ENCODE measurements at places on chromosomes 12 and 14.

DNA sequence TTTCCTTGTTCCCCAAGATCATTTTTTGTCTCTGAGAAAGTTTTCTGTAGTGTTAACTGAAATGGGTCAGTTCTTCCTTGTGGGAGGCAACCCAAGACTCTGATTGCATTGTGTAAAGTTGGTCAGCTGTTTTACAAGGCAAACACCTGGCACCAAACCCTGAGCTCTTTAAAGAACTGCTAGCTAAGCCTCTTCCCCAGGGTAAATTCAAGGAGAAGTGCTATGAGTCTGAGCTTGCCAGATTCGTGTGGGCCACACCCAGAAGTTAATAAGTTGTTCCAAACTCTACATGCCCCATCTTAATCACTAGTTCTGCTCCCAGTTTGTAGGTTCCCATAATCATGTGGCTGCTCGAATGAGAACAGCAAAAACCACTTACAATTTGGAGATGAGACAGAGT, 214.5 kb downstream of the BTG1 start:
- no peak for DNase-seq

- no peak for DNase-seq
These were observed 27.8 kb downstream of the COQ6 start for GRCh38 chr14:73977896-73978295.

DNA sequence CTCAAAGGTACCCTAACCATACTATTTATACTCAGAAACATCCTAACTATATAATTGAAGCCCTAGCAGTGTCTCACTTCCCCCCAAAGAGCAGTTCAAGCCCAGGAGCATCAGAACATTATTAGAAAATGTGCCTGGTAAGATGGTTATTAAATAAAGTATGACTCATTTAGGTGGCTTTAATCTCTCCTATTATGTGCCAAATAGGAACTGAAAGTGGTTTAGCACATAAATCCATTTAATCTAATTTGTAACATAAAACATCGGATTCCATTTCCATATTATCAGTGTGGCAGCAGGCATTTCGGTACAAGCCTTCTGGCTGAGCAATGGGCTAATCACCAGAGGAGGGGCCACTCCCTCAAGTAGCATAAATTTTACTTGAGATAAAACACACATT, 395.2 kb upstream of the TMTC1 start:
- no peak for DNase-seq

- DNase-seq = no peak
These were observed 33.1 kb downstream of the SNX6 start for GRCh38 chr14:34596891-34597290.

- no peak for DNase-seq
These were observed 63.7 kb upstream of the ZFP36L1 start for GRCh38 chr14:68856572-68856971.

DNA sequence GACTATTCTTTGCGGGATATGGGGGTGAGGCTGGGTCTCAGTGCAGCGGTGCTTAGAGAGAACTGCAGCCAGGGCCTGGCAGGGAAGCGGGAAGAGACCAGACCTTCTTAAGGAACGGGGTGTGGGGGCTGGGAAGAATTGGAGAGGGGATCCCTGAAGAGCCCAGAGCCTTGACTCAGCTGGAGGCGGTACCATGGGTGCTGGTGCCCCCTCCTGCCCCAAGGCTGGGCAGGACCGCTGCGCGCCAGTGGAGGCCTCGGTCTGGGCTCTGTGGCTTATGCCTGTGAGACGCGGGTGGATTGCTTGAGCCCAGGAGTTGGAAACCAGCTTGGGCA, 1.3 kb upstream of the RNU7-1 start:
- DNase-seq = no peak

DNA sequence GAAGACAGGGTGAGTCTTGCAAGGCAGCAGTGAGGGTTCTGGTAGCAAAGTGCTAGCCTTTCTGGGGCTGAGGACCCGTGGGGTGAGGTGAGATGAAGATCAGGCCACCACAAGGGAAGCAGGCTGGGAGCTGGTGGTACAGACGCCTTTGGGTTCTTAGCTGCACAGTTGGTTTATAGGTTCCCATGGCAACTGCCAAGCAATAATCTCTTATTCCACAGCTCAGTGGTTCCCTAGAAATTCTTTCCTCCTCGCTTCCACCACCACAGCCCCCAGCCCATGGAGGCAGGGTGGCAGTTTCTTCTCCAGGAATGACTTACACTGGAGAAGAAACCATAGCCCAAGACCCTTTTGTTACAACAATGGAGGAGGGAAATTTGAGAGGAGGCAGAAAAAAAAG, 82.1 kb downstream of the CMKLR1 start:
- no peak for DNase-seq

GRCh38 chr14:56874375-56874774, 64.1 kb upstream of the OTX2 start:
- DNase-seq = peak; percentile 5

GRCh38 chr12:88944397-88944796, 364.1 kb upstream of the KITLG start:
- DNase-seq = no peak

- no peak for DNase-seq
These were observed 16.2 kb upstream of the PCNX1 start for GRCh38 chr14:70890826-70891659.

- DNase-seq = no peak
These were observed 20.4 kb upstream of the LRTM2 start for GRCh38 chr12:1799882-1800400.

DNA sequence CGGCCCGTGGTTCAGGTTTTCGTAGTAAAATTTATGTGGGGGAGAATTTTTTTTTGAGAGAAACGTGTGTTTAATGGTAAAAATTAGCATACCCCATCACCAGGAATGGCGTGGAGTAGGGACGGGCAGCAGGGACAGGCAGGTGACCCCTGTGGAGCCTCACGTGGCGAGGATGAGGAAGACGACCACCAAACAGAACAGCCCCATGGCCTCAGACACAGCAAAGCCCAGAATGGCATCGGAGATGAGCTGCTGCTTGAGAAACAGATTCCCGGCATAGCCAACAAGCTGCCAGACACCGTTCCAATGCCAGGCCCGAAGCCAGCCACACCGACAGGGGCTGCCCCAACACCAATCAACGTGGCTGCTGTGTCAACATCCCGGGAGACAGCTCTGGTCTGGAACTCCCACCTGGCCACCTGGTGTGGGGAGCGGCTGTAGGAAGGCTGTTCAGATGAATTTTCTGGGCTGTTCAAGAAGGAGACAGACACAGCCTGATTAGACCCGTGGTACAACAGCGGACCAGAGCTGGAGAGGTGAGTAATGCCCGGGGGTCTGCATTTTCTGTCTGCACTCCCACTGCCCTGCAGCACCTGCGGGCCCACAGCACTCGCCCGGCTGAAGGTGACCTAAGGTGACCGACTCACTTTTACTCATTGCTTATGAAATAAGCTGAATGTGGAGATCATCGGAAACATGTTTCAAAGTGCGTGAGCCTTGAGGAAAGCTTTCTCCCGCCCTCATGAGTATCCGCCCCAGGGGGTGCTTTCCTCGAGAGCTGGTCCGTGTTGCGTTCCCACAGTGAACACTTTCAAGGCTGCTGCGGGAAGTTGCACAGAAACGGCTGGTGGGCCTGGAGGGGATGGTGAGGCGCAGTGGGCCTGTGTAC, 10.6 kb downstream of the TMEM121 start:
- DNase-seq = no peak

- peak; percentile 42 for DNase-seq
These were observed 40.2 kb downstream of the SH2B3 start for GRCh38 chr12:111445726-111446581.

GRCh38 chr12:132003846-132004245, 54.1 kb downstream of the EP400 start:
- DNase-seq = no peak

GRCh38 chr14:51507511-51507905, 144.2 kb upstream of the FRMD6 start:
- DNase-seq = no peak

- no peak for DNase-seq
These were observed 13.1 kb downstream of the NT5DC3 start for GRCh38 chr12:103827911-103828391.

GRCh38 chr14:68293404-68293803, 473.8 kb downstream of the RAD51B start:
- DNase-seq = no peak

DNA sequence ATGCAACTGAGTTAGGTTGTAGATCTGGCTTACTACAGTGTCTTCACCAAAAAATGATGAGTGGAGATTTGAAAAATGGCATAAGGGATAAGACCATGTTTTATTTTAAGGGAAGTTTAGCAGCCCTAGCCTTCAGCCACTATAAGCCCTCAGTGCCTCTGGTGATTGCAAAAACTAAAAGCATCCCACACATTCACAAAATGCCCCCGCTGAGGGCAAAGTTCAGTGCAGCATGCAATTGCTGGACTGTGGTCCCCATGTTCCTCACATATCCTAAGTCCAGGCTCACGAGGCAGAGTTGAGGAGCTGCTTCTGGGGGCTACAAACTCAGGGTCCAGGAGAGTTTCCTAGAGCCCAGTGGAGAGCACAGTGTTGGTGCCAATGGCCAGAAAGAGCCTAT, 29.6 kb upstream of the NCOR2 start:
- DNase-seq = no peak

- no peak for DNase-seq
These were observed 78.8 kb downstream of the ETV6 start for GRCh38 chr12:11728154-11728755.

DNA sequence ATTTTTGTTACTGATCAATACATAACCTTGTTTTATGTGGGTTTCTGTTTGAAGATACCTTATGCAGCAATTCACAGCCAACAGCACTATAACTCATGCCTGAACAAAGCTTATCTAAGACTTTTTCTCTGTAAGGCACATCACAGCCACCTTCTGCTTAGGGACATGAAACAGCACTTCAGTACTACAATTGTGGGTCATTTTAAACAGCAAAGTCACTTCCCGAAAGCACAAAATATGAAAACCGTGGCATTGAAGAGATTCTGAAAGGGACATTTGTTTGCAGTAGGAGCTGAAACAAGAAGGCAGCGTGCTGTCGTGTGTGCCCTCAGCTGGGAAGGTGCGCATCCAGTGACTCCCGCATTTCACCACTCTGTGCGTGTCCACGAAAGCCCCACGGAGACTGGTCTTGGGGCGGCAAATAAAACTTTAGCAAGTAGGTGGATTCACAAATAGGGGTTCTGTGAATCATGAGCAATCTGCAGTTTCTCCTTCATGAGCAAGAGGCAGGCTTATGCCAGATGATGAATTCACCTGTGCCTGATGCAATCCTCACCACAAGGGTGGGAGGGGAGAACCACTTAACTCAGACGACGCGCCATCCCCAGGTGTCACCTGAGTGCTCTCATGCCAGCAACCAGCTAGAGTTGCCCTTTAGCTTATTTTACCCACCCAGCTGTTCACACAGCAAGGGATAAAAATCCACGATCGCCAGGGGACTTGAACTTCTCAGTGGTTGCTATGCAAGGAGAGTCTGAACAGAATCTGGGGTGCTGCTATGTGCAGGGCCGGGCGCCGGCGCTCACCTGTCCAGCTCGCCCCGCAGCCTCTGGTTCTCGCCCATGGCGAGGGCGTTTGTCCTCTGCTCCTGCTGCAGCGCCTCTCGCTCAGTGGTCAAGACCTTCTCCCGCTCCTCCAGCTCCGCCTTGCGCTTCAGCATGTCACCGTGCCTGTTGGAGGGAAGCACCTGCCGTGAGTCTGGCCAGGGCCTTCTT, 54.9 kb upstream of the GPR68 start:
- DNase-seq = no peak

GRCh38 chr12:105942281-105942680, 196.5 kb downstream of the NUAK1 start:
- DNase-seq = no peak

GRCh38 chr14:90416720-90417119, 19.9 kb downstream of the CALM1 start:
- no peak for DNase-seq

GRCh38 chr12:52070185-52070925, 577 bp downstream of the ATG101 start:
- DNase-seq = peak; percentile 32

DNA sequence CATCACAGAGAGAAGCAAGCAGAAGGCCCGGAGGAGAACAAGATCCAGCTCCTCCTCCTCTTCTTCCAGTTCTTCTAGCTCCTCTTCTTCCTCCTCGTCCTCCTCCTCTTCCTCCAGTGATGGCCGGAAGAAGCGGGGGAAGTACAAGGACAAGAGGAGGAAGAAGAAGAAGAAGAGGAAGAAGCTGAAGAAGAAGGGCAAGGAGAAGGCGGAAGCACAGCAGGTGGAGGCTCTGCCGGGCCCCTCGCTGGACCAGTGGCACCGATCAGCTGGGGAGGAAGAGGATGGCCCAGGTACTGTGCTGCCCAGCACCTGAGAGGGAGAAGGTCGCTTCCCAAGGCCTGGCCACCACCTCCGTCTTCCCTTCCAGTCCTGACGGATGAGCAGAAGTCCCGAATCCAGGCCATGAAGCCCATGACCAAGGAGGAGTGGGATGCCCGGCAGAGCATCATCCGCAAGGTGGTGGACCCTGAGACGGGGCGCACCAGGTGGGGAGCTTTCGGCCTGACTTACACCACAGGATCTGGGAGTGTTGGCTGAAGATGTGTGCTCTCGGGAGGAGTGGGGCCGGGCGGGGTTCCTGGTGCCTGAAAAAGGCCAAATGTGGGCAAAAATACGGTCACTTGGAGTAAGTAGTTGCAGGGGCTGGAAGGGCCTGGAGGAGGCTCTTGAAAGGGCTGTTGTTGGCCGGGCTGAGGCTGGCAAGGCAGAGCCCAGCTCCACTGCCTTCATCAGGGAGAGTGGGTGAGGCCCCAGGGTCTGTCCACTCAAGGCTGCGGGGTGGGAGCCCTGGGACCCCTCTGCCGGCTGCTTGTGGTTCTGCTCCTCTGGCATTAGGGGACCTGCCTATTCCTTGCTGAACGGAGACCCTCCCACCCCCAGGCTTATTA, 1.4 kb downstream of the ARL6IP4 start:
- no peak for DNase-seq

DNA sequence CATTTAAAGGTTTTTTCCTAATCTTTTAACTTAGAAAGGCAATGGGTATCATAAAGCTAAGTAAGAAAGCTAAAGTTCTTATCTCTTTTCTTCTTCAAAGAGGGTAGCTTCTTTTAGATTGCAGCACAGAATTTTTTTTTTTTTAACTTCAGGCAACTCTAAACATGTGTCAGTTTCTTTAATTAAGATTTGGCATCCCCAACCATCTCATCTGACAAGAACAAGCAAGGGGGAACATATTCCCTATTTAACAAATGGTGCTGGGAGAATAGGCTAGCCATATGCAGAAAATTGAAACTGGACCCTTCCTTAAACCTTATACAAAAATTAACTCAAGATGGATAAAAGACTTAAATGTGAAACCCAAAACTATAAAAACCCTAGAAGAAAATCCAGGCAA, 14.3 kb upstream of the IFNG start:
- no peak for DNase-seq
